ENCODE measurements at places on chromosomes 6 and 20.

DNA sequence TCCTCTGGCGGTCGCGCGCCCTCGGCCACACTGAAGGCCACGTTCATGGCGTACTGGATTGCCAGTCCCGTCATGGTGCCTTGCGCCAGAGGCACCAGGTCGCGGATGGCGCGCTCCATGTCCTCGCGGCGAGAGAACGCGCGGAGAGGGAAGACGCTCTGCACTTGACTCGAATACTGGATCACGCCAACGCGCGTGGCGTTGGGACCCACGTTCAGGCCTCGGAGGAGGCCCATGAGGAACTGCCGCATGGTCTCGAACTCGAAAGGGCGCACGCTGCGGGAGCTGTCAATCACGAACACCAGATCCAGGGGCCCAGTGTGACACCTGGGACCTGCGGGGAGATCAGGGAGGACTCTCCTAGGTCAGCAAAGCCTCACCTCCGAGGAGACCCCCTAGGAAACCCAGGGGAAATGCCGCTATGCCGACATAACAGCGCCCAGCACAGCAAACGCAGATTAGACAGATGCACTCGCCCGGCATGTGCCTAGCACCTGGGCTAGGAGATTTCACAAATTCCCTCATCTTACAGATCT, 2.1 kb upstream of the RBPJL start:
- DNase-seq = no peak

- no peak for DNase-seq
Observed at GRCh38 chr6:108157981-108158525, 7.8 kb upstream of the NR2E1 start.

DNA sequence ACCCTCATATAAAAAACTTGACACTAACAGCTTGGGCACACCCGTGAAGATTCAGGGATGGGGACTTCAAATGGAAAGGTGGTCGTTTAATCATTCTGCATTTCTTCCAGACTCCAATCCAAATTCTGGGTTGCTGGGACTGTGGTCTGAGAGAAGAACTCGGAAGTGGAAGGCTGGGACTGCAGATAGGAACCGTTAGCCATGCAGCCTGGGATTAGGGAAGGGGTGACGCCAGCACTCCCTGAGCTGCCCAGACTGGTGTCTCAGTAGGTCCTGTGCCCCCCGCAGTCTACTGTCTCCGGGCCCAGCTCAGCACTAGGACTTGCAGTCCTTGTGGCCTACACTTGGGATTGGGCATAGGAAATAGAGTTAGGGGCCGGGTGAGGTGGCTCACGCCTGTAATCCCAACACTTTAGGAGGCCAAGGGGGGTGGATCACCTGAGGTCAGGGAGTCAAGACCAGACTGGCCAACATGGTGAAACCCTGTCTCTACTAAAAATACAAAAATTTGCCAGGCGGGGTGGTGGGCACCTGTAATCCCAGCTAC, 511 bp upstream of the CLIC1 start:
- DNase-seq = no peak

DNA sequence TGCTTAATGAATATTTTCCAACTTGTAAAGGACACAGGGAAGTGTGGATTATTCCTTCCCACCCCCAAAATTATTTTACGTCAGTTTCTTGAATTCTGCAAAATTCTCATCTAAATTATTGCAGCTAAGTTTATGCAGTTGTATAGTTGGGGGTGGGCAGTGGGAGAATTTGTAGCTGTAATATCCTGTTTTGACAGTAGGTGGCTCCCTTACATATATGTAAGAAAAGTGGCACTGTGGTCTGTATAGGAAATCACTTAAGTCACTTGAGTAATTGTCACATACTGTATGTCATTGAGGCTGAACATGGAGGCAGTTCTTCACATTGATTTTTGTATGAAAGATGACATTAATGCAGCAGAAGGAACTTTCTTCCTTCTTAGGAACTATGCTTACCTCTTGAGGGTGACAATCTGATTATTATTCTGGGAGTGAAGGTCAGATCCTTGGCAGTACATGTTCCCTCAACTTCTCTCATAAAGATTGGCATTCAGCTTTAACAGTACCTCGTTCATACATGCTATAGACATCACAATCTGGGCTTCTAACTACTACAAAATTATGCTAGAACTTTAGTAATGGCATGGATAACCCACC, 14.6 kb upstream of the CFAP206 start:
- peak; percentile 60 for DNase-seq

DNA sequence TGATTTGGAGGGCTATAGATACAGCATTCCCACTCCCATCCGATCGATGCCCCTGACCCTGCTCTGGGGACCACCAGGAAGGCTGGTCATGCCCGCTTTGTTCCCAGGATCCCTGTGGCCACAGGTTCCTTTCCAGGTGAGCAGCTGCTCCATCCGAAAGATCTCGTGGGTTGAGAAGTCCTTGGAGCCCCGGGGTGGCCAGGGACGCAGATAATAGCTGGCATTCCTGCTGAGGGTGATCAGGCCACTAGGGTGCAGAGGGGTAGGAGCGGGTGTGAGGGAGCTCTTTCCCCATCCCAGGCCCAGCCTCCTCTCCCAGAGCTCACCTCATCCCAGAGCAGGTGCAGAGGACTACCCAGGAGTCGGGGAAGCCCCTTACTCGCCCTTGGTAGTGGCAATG, 7.4 kb downstream of the ADAM33 start:
- no peak for DNase-seq

GRCh38 chr6:114362957-114363356, 20.1 kb upstream of the HS3ST5 start:
- no peak for DNase-seq

DNA sequence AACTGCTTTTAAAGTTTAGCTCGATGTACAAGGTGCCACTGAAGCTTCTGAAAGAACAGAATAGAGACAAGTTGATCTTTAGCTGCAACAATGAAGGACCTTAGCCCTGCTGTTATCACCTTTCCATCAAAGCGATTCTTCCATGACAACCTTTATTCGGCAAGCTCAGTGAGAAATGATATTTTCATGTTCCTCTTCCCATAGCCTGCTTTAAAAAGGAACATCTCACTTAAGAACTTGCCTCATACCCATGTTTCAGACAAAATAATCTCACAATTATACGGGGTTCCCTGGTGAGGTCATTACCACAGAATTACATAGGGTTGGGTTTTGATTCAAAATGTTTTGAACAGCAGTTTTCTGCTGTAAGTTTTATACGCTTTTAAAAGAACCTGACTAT, 264.2 kb downstream of the THBS2 start:
- DNase-seq = no peak

DNA sequence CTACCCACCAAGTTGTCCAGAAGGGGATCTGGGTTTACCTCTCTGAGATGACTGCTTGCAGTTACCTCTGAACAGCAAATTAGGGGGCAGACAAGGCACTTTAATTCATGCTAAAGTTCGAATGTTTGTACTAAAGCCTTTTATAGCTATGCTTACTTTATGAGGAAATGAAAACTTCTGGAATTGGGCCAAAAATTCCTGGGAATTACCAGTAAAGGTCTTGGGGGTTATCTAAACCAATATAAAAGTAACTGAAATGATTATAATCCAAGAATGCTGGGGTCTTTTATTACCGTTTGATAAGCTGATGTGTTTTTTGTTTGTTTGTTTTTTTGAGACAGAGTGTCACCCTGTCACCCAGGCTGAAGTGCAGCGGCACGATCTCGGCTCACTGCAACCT, 7.9 kb upstream of the LZTS3 start:
- no peak for DNase-seq

DNA sequence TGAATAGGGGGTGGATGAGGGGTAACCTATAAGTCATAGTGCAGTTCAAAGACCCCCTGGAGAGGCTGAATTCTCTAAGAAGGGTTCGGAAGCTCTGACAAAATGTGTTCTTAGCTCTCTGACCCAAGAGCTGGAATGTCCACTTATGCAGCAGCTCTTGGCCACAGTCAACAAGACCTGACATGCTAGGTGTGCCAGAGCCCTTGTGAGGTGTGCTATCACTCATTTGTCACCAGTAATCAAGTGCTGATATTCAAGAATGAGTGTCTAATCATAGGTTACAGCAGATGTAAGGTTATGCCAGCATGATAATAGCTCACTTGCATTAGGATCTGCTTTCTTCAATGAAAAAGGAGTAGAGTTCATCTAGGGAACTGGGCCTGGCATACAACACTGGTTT, 28.1 kb downstream of the TOMM6 start:
- no peak for DNase-seq

DNA sequence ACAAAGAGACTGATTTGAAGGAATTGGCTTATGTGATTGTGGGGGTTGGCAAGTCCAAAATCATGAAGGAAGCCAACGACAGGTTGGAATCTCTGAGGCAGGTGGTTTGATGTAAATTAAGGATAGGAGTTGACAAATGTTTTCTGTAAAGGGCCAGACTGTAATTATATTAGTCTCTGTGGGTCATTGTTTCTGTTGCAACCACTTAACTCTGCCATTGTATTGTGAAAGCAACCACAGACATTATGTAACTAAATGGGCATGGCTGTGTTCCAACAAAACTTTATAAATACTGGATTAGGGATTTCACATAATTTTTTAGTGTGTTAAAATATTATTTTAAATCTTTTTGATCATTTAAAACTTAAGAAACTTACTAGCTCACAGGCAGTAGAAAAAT, 199.2 kb upstream of the MYLIP start:
- no peak for DNase-seq

DNA sequence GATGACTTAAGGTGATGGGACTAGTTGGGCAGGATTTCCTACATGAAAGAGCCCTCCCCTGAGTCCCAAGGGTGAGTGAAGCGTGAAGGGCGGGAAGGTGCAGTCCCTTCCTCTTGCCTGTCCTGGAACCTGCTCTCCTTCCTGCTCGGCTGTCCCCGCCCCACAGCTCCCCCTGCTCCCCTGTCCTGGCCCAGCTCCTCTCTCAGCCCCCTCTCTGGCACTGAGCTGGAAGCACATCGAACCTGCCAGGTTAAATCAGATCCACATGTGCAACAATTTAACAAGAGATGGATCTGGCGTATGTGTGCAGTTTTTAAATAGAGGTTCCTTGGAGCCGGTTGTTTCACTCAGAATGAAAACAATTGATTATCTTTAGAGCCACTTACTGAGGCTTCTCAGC, 95.0 kb downstream of the LRFN2 start:
- no peak for DNase-seq

DNA sequence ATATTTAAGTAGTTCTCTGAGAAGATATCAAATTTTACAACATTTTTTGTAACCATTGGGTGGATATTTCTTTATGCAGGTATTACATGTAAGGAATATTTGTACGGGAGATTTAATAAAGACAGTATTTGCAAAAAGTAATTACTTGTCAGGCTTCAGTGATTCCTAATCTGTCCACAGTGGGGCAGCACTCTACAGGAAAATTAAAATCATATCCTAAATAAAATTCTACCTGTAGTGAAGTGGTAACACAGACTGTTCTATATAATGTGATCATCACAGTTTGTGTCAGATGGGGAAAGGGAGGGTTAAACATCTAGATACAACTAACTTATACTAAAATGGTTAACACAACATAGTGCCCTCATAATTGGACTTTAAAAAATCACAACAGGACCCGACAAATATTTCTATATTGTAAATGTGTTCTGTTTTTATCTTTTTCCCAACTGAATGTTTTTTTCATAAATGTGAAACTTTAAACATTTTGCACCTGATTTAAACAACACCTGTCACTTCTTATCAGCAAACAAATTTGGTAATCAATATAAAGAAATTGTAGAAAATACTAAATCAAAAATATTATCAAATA, 145.6 kb upstream of the MANEA start:
- DNase-seq = no peak

GRCh38 chr6:71466362-71466761, 177.8 kb downstream of the OGFRL1 start:
- no peak for DNase-seq

DNA sequence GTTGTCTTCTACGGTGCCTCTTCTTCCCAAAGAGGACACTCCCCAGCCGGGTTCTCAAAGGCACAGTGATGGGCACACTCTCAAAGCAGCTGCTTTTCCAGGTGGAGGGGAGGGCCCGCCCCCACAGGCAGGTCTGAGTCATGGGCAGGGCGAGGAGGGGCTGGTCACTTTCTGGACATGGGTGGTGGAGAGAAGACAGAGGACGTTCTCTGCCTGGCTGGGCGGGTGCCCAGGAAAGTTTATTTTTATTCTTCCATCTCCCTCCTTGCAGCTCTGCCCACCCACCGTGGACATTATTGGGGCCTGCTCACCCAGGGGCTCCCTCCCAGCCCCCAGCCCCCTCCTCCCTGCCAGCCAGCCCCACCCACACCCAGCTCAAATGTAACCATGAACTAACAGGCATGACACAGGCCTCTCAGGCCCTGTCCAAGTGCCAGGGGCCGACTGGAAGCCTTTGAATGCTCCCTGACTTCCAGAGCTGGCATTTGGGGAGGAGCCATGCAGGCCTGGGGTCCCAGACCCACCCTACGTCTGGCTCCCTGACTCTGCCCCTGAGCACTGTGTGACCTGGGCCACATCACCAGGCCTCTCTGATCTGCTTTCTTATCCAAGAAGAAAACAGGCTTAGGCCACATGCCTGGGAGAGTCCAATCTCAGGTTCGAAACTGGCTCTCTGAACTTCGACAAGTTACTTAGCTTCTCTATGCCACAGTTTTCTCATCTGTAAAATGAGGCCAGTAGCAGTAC, 8.0 kb downstream of the TGM2 start:
- DNase-seq = no peak

GRCh38 chr6:170416959-170417606, 110.5 kb downstream of the FAM120B start:
- no peak for DNase-seq

GRCh38 chr6:167056370-167056769, 57.2 kb downstream of the CEP43 start:
- DNase-seq = no peak

DNA sequence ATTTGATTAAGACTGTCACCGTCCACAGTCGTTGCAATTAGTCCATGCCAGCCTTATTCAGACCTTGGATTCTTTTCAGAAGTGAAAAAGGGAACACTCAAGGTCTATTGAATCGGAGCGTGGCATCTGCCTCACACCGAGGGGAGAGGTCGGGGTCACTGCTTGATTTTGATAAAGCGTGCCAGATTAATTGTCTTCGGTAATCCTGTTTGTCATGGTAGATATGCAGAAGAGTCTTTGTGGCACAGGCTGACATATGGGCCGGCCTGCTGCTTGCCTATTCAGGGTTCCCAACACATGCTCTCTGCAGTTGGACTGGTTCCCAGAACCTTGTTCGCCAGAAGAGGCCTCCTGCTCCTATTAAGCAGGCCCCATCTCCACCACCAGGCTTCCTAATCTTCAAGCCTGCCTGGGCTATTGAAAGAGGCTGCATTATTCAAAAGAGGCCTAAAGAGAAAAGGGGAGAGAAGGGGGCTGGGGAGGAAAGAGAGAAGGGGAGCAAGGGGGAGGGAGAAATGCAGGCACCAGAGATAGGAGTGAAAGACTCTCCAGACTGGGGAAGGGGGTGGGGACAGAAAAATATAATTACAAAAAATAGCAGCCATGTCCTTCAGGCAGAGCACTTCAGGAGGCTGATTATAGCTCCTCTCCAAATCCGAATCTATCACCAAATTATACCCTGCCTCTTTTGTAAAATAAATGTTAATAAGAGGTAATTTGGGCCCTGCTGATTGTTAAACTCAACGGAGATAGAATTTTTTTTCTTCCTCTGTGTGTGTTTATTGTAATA, 611.3 kb downstream of the HDGFL1 start:
- DNase-seq = no peak

- DNase-seq = no peak
Observed at GRCh38 chr20:52793339-52793963, 178.7 kb upstream of the TSHZ2 start.

Data from activated CD8-positive, alpha-beta memory T cell treated with anti-CD3 and anti-CD28 coated beads for 24 hours (primary cell).